CD4-positive, alpha-beta T cell (primary cell): ENCODE measurements at places on chromosomes 6 and 20. TPM values are rescaled to one million over a fixed set of nuclear protein-coding genes. Genes with fewer than 3 reads are reported as not detected.
A peak's percentile ranks its signal among the peaks of the same experiment; 100 is the strongest.

- DNase-seq = no peak
Observed at GRCh38 chr6:136415351-136416007, 125.8 kb upstream of the BCLAF1 start.

- no peak for DNase-seq
Observed at GRCh38 chr6:39195792-39196385, 33.4 kb downstream of the KCNK5 start.

DNA sequence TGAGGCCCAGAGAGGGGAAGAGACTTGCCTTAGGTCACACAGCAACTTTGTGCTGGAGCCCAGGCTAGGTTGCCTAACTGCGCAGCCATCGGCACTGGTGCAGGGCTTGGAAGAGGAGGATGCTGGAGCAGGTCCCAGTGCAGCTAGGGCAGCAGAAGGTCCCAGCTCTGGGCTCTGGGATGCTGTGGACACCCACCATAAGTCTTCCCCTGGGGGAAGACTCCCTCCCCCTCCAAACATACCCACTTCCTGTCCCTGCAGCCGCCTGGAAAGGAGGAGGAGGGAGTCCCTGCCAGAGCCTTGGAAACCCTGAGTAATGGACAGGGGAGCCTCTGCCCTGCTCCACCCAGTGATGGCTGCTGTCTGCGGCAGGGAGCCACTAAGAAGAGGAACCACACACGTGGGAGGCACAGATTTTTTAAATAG lies 93.6 kb downstream of the NCR2 start:
- DNase-seq = no peak

- DNase-seq = no peak
Observed at GRCh38 chr20:7392542-7393206, 547.6 kb downstream of the HAO1 start.

DNA sequence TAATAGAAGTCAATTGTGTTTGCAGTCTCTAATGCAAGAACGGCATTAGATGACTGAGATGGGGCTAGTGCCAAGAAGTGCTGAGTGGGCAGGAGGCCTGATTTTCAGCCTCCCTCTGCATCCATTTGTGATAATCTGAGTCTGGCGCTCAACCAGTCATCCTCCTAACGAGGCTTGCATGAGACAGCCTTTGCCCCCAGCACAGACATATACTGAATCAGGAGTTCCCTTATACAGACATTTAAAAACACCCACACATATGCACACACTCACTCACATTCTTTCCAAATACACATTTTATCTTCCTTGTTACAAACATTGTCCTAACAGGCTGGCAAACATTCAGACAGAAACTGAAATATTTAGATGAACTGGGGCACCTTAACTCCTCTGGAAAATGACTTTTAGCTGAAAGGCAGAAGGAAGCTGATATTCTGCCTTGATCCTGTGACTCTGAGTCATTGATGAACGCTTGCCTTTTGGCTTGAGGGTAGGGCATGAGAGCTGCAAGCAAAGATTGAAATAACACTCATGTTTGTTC lies 562.3 kb downstream of the DHX35 start:
- no peak for DNase-seq

DNA sequence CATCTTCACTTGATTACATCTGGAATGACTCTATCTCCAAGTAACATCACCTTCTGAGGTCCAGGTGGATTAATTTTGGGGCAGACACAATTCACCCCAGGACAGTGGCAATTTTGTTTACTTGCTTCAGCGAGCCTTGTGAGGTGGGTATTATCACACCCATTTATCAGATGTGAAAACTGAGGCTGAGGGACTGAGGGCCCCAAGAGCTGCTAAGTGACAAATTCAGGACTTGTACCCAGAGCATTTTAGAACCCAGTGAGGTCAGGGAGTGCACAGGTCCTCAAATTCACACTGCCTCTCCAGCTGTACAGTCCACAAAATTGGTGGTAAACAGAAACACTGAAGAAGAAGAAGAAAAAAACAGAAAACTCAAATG lies 125.2 kb upstream of the PMEPA1 start:
- DNase-seq = no peak

GRCh38 chr6:138821519-138821918 lies 25.6 kb downstream of the ECT2L start:
- DNase-seq = no peak

DNA sequence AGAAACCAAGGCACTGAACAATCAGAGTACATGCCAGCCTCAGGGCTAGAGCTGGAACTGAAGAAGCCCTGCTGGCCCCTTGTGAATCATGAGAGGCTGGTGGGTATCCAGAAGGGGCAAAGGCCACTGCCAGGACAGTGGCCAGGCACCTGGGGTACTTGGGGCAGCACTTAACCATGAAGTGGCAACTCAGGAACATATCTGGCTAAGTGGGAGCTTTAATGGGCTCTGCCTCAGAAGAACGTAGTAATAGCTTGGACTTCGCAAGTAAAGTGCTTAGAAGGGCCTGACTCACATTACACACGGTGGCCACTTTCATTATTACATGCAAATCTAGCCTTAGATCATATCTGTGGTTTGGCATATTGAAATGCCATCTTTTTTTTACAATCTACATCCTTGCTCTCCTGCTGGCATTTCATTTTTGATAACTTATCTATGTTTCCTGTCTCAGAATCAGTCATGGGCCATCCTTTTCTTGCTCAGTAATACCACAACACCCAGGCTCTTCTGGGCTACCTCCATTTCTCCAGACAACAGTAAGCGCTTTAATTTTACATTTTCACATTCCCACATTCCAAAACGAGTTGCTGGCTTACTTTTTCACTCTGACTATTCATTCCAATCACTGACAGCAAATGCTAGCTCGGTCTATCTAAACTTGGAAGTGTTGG lies 21.6 kb downstream of the NAPB start:
- no peak for DNase-seq

GRCh38 chr6:17354700-17355403 lies 38.5 kb upstream of the CAP2 start:
- no peak for DNase-seq

DNA sequence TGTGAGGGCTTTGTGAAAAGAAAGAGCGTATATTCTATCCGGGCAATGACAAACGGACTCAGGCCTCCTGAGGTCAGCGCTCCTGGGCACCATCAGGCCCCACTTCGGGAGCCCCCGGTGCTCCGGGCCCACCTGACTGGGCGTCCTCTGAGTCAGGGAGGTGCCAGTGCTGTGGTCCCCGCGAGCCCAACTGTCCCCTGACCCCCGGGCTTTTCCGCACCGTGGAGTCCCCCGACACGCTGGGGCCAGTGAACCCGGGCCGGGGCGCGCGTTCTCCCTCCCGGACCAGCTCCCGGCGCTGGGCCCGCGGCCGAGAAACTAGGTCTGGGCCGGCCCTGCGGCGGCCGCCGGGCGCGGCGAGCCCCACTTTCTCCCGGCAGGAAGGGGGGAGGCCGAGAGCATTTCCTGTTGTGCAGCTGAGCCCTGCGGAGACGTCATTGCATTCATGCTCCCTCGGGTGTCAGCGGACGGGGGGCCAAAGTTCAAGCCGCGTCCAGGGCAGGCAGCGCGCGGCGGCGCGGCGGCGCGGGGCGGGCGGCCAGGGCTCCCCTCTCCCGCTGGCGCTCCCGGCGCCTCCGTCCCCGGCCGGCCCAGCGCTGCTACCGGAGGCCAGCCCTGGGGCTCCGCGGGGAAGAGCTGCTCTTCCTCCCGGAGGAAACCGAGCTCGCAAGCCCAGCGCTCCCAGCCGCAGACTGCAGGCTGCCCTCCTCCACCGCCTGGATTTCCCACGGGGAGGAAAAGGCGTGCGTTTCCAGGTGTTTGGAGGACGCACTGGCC lies 18.3 kb downstream of the HIVEP2 start:
- DNase-seq = peak; percentile 65

GRCh38 chr6:151239603-151240035 lies at the start of gene AKAP12:
Gene AKAP12, plus strand, starts transcription at chr6:151239967. Its CDS starts 596 bp downstream, at chr6:151240563.
- DNase-seq = no peak

DNA sequence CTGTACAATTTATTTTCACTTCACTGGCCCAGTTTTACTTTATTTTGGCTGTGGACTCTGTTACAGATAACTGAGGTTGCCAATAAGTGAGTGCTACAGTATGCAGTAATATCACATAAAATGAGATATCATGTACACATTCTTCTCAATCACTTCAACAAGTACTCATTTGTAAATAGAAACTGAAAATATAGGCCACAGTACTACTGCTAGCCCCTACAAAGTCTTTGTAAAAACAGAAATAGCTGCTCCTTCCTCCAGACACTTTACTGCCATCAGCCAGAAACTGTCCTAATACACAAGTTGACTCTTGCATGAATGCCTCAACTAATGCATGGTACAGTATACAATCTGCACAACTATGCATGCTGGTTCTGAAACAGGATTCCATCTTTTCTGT lies 9.2 kb downstream of the DTNBP1 start:
- no peak for DNase-seq

SMLR1 gene
- not detected for total RNA-seq

LRFN2 gene
- total RNA-seq = not detected

TCEA2 gene
- total RNA-seq = 29.9 TPM

HSPA12B gene
- not detected for total RNA-seq

LIN28B gene
- not detected for total RNA-seq

SRSF12 gene
- not detected for total RNA-seq

APOM gene
- total RNA-seq = 4.2 TPM

SRPK1 gene
- 29.1 TPM for total RNA-seq

DDAH2 gene
- 3.3 TPM for total RNA-seq

DCBLD1 gene
- total RNA-seq = 1.3 TPM

PPP1R3G gene
- total RNA-seq = not detected
